ENCODE measurements at places on chromosomes 2 and 18.
A peak's percentile ranks its signal among the peaks of the same experiment; 100 is the strongest.

DNA sequence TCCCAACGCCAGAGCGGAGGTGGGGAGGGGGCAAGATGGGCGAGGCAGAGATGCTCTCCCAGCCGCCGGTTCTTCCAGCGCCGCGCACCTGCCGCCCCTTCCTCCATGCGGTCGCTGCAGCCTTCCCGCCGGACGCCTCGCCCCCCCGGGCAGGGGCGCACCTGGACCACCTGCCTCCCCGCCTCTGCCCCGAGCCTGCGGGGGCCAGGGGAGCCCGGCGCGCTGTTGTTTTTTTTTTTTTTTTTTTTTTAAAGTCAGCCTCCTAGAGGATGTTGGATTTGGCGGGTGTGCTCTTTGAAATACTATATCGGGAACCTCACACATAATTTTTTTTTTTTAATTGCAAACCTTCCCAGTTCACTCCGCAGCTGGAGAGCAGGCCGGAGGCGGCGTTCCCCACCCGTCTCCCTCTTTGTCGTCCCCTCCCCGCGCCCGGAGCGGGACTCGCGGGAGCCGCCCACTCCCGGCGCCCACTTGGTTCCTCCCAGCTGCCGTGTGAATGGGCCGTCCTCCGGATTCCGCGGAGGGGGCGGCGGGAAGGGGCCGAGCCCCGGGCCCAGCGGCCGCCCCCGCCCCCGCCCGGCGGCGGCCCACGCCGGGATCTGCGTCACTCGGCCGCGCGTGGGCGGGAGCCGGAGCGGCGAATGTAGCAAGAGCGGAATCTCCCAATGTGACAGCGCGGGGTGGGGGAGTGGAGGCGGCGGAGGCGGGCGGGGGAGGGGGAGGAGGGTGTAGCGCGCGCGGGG lies 421 bp upstream of the NAB1 start:
- DNase-seq, result peak; percentile 96

DNA sequence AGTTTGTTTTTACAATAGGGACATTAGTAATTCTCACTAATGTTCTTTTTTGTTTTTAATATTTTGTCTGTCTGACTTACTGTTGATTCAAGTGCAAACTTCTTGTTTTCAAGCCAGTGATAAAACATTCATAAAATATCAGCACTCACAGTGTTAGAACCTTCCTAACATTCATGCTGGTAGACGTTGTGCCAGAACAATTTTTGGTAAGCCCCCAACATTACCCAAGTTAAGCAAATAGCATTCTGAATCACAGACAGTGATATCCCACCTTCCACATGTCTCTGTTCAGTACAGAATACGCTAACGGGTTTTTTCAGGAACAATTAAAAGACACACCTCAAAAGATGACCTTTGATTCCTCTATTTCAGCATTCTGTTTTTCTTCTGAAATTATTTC lies 390.3 kb downstream of the ARHGAP15 start:
- no peak for DNase-seq

GRCh38 chr2:239465017-239466001 lies 64.5 kb upstream of the HDAC4 start:
- peak; percentile 95 for DNase-seq

DNA sequence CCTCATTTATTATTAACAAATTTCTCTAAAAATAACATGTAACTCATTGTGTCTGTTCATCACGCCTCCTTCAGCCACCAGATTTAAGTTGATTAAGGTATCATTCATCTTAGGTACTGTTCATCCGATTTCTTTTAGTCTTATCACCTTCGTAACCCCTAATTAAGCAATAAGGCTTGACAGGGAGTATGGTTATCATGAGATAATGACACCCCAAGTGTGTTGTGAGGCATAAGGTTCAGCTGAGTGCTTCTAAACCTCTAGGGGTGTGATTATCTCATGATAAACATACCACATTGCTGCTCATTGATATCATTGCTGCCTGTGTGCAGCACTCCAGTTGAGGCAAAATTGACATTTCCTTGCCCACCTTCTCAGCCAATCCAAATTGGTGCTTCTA lies 158.9 kb upstream of the BOD1L2 start:
- DNase-seq, result no peak

DNA sequence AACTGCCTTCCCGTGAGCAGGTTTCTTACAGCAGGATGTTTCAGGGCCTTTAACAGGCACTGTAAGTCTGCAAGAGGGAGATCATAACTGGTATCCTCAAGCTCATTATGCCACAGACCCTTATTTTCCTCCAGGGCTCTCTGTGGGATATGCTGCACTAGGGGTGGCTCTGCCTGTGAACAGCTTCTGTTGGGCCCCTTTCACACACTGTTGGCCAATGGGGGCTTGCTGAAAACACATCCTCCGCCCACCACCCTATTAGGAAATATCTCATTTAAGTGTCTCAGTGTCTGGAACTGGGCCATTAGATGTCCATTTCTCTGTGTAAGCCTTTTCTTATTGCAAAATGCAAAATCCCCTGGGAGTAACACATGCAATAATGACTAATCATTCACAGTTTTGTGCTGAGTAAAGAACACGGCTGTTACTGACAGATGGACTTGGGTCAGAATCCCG lies 414.3 kb upstream of the HS6ST1 start:
- DNase-seq, result no peak

Measured in lower leg skin (tissue), 4 donors.